ENCODE measurements at places on chromosomes 2 and 18.

DNA sequence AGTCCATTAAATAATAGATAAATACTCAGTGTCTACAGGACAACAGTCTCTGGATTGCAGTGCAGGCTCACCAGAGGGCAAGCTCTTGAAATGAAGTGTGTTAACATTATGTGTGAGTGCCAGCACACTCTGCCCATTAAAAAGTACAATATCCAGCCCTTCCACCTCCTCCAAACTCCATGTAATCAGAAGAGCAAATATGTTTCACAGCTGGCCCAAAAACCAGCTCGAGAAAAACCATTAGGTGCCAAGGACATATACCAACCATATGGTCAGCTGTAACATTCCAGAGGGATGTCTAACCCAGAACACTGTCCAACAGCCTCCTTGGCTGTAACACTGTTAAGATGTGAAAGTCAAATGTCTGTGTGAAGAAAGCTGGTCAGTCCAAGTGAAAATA lies 112.2 kb downstream of the ZNF385B start:
- no peak for DNase-seq

DNA sequence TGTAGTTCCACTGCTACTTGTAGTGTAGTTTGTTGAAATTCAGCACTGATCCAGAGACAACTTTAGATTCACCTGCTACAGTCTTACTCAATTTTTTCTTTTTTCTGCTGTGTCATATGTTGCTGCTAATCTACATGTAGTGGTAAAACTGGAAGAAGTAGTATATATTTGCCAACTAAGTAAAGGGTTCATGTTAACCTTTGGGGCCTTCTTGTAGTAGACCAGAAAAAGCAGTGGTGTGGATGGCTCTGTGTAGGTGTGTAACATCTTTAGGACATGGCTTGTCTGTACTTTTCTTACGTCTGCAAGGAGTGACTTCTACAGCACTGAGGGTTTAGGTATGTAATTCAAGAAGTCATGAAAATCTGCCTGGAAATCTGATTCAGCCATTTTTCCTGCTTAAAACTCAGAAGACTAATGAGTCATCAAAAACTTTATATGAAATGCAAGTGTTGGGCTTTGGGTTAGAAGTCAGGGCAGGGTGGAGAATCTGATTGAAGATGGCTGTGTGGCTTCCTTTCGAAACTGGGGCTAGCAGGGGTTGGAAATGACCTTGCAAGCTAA lies 8.4 kb downstream of the PTPRM start:
- no peak for DNase-seq

DNA sequence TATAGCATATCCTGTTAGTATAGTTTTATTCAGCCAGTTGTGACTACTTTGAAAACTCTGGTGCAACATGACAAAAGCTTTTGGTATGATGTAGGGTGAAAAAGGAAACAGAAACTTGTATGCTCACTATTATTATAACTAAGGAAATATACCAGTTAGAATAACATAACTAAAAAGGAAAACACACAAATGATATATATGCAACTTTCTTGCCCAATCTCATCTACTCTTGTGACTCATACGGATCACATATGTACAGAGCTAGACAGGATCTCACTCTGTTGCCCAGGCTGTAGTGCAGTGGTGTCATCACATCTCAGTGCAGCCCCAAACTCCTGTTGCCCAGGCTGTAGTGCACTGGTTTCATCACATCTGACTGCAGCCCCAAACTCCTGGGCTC lies 12.4 kb upstream of the TLK1 start:
- no peak for DNase-seq

- DNase-seq, result no peak
These were observed 40.7 kb downstream of the TCF7L1 start for GRCh38 chr2:85173909-85174308.

DNA sequence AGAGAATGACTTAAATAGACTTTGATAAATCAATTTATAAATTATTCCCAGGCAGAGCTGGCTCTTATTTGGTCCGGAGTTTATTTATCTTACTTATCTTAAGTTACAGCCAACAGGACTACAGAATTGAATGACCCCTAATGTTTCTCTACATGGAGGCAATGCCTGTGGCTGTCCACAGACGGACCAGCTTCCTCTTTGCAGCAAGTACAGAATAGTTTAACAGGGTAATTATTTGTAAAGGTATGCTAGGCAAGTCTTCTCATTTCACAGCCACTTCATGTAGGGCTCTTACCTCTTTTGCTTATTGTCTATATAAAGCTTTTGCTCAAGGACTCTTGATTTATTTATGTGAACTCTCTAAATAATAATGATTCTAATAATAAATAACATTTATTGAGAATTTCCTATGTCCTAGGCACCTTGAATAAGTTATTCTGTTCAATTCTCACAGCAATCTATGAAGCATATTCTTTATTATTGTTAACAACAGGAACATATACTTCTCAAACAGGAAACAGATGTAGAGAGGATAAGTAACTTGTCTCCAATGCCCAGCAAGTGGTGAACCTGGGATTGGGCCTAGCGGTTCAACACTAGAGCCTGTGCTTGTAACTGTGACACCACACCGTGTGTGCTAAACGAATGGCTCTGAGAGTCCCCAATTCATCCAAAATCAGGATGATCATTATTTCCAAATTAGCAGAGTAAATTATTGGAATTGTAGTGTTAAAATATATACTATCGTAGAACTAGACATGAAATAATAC lies 58.8 kb upstream of the NXPH2 start:
- no peak for DNase-seq

DNA sequence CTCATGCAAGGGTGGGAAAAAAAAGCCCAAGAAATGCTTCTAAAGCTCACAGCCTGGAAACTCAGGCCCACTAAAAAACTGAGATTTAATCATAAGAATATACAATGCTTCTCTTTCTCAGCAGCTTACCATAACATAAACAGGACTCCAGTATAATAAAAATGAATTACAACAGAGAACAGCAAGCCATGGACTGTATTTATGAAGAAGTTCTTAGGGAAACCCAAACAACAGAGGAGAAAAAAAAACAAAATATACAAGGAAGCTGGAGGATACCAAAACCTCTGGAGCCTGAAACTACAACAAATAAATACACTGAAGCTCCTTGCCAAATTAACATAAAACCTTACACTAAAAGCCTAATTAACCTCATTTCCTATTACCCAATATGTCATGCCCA lies 187.8 kb downstream of the RDH14 start:
- no peak for DNase-seq

GRCh38 chr2:217873371-217873770 lies 129.4 kb downstream of the TNS1 start:
- DNase-seq, result no peak

Data from stimulated activated CD8-positive, alpha-beta memory T cell treated with anti-CD3 and anti-CD28 coated beads, Interleukin-4, amount 100 ng/mL, for 4 hours (primary cell).